Fibroblast of skin of right quadriceps (primary cell): ENCODE measurements at places on chromosomes 5 and 9.
A peak's percentile ranks its signal among the peaks of the same experiment; 100 is the strongest.

DNA sequence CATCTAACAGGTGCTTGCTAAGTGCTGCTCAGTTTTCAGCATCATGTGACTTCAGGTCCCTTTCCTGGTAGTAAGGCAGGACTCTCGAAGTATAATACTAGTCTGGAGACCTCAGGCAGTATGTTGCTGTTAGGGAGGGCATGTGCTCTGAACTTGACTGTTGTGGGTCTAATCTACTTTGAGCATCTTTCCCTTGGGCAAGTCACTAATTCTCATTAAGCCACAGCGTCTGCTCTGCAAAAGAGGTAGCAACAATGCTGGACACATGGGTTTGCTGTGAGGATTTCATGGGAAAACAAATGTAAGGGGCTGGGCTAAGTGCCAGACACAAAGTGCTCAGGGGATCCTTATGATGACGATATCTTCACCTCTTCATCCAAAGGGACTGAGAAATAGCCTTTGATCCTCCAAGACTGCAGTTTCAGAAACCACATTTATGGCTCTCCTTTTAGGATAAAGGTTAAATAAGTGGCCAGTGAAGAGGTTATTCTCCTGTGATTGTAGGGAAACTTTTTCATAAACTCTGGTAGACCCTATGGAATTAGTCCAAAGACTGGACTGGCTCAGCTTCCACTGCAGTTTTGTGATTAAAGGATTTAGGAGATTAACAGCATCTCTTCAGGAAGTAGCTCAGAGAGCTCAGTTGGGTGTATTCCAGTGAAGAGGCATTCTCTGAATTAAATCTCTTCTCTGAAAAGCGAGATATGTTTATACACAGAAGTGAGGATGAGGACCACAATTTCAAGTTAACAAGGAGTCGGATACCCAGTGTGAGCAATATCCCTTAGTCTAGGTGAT lies 216.6 kb downstream of the SGCD start:
- no peak for DNase-seq

GRCh38 chr5:74934949-74935751 lies 69.0 kb upstream of the FAM169A start:
- DNase-seq, result peak; percentile 75

- DNase-seq, result no peak
These were observed 203.4 kb downstream of the SYK start for GRCh38 chr9:91004992-91005391.

DNA sequence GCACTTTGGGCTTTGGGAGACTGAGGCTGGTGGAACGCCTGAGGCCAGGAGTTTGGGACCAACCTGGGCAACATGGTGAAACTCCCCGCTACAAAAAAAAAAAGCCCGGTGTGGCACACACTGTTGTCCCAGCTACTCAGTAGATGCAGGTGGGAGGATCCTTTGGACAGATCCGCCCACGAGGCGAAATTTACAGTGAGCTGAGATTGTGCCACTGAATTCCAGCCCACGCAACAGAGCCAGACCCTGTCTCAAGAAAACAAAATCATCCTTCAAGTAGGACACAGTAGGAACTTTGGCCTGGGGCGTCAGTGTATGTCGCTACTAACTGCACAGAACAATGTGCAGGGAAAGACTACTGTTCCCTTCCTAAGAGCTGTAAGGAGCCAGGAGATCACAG lies 4.8 kb downstream of the RPS14 start:
- DNase-seq, result no peak

DNA sequence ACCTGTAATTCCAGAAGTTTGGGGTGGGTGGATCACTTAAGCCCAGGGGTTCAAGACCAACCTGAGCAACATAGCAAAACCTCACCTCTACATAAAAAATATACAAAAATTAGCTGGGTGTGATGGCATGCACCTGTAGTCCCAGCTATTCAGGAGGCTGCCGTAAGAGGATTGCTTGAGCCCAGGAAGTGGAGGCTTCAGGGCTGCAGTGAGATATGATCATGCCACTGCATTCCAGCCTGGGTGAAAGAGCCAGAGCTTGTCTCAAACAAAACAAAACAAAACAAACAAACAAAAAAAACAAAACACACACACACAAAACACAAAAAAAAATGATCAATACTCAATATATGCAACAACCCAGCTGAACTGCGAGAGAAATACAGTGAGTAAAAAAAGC lies 29.5 kb upstream of the TRIM14 start:
- no peak for DNase-seq

DNA sequence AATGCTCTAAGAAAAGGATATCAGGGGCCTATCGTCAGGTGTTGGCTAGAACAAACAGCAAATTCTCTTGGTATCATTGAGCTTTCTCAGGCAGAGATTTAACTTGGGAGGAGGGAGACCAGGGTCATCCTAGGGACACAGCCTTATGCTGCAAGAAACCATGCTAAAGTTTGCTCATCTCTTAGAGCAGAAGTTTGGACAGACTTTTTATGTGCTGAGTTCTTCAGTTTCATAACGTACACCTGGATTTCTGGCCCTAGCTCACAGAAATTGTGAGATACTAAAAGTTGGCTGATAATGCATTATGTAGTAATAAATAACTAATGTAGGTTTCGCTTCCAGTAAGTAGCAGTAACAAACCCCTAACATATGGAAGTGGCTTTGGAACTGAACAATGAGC lies 1359.8 kb upstream of the CDH9 start:
- DNase-seq, result no peak

GRCh38 chr9:38057416-38058195 lies 11.4 kb downstream of the SHB start:
- DNase-seq, result no peak

- peak; percentile 79 for DNase-seq
These were observed 501.5 kb downstream of the SPATA31D1 start for GRCh38 chr9:82490019-82490499.

- peak; percentile 78 for DNase-seq
These were observed 12.8 kb downstream of the OR1J1 start for GRCh38 chr9:122464633-122465567.

- DNase-seq, result no peak
These were observed 47.7 kb downstream of the SIL1 start for GRCh38 chr5:139150367-139150999.

DNA sequence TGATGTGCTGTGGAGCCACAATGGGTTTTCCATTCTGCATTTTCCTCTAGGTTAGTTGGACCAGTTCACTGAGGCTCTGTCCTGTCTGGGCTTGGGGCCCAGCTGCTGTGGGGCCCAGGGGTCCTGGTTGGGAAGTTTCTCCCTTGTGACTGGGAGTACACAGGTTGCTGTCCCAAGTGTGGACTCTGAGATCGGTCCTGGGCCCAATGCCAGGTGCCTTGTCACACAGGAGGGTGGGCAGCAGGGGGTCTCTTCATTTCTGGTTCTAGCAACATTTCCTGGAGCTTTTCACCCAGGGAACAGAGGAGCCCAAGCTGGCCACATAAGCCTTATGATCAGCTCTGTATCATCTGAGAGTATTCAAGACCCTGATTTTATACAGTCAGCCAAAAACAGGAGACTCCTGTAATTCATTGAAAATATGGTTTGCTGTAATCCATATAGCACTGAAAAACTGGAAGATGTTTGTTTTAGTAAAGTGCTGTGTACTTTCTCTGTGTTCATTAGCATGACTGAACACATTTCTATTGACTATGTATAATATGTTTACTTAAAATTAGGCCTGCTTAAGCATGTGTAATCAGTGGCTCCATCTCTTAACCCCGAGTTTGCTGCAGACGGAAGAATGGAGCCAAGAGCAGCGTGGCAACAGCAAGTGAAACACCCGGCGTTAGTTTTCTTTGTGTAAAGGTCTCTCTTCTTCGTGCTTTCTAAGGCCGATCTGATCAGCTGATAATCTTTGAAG lies 62.5 kb downstream of the MVB12B start:
- DNase-seq, result no peak

- DNase-seq, result no peak
These were observed 1.1 kb upstream of the CEP72 start for GRCh38 chr5:610744-611730.

DNA sequence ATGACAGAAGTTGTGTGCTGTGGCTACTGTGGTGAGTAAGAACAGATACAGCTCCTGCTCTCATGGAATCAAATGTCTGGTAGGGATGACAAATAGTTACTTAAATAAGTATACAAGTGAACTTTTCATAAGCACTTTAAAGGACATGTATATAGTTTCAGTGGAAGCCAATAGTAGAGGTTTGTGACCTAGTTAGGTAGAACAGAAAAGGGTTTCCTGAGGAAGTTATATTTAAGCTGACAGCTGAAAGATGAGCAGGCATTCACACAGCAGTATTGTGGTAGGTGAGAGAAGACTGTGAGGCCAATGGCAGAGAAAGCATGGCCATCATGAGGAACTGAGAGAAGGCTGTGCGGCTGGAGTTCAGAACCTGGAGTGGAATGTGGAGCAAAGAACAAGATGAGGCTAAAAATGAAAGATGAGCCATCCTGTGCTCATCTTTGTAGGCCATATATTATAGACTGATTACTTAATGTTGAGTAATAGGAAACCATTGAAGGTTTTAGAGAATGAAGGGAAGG lies 15.4 kb downstream of the FAM174A start:
- peak; percentile 18 for DNase-seq
